ENCODE measurements at places on chromosomes 13 and 19. TPM values are rescaled to one million over a fixed set of nuclear protein-coding genes. Genes with fewer than 3 reads are reported as not detected.
A peak's percentile ranks its signal among the peaks of the same experiment; 100 is the strongest.

- ATAC-seq: peak; percentile 77
Measured at GRCh38 chr19:42606660-42607351, 12.1 kb upstream of the CEACAM8 start.

Gene C13orf46
- total RNA-seq: 1.3 TPM

GRCh38 chr13:98563071-98563470 lies 13.8 kb downstream of the STK24 start:
- ATAC-seq: peak; percentile 27

DNA sequence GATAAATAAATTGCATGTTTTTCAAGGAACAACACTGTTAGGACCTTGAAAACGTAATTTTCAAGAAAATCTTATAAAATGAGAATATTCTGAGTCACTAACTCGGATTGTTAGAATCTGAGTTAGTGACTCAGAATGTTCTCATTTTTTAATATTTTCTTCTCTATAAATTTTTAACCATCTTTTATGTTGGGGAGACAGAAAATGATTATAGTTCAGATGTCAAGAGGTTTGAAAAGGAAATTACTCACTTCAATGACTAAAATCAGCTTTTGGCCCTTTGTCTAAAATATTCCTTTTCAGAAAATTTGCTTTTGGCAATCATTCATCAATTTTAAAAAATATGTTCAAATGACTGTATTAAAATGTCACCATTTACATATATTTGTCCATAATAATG lies 264.2 kb upstream of the EDNRB start:
- no peak for ATAC-seq

DNA sequence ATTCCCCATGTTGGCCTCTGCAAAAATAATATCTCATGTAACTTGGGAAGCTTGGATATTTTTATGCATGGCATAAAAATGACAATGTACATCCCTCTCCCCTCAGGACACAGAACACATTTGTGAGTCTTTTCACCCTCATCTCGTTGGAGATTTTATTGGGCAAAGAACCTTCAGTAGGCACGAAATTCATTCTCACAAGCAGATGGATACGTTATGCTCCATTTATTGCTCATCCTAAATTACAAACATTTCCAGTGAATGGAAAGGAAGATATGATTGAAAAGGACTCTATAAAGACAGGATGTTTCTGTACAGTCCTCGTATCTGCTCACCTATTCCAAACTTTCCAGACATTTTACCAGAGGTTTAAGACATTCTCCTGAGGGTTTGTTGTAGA lies 1175.8 kb downstream of the UQCRFS1 start:
- ATAC-seq: no peak

DNA sequence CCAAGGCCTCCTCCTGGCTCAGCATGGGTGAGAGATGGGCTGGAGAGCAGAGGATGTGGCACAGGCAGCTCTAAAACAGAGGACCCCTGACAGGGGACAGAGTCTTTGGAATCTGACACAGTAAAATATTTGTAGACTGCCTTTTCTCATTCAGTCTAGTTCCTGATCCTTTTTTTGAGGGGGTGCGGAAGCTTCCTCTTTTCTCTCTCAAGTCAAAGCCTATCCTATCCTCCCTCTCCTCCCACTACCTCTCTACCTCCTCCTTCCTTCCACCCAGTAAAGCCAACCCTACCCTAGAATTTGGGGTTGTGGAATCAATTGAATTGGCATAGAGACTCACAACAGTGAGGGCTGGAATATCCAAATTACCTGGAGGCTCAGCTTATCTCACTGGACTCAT lies 82.0 kb downstream of the TEX26 start:
- no peak for ATAC-seq

- ATAC-seq: no peak
Measured at GRCh38 chr13:31201341-31202031, 1.7 kb downstream of the B3GLCT start.

GRCh38 chr13:42247883-42248282 lies 24.1 kb upstream of the AKAP11 start:
- no peak for ATAC-seq

Gene ZNF665
- total RNA-seq: 2.9 TPM

Data from activated T-helper 17 cell treated with anti-CD3 and anti-CD28 coated beads, Interleukin-2, amount 50 U/mL, for 72 hours (primary cell).